Caco-2 (cell line): ENCODE measurements at places on chromosomes 3 and 15.

DNA sequence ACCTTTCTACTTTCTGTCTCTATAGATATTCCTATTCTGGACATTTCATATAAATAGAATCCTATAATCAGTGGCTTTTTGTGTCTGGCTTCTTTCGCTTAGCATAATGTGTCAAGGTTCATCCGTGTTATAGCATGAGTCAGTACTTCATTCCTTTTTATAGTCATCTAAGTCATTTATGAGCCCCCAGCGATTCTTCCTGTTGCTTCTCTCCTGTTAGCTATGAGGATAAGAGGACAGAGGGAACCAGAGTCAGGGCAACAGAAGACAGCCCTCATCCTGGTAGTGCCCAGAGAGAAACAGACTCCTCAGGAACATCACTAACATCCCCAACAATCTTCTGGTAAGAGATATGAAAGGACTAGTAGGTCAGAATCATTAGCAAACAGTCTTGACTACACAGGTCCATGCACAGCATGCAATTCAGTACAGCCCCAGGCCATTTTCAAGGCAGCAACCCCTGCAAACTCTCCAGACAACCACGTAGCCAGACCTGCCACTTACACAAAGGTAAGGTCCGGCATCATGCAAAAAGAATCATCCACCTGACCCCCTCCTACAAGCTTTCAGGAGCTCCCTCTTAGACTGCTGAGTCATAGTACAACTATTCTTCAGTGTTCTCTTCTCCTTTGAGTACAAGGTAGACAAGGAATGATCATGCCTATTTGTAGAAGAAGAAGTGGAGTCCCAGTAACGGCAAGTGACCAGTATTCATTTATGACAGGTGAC, 91.5 kb downstream of the MYLK start:
- no peak for DNase-seq

- no peak for DNase-seq
These were observed 25.6 kb upstream of the TEX9 start for GRCh38 chr15:56339594-56339993.

DNA sequence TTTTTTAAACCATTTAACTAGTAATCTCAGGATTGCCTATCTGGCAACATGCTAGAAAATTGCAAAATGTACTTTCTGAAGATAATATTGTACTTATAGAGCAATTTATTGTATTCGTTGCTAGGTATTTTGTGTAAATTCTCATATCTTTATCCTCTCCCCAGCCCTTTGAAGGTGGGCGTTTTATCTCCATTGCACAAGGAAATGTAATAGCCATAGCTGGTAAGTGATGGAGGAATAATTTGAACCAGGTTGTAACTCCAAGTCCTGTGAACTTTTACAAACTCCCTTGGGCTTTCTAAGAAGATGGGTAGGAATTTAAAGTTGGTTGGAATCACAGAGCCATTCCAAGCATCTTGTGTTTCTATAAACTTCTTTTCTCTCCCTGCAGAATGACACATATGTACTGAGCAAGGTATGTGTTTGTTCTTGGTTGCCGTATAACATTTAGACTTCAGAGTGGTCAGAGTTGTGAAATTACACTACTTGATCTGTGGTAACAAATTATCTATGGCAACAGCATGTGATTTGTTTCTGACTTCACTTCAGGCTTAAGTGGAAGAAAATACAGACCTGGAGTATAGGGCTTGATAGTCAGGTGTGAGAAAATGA, 170.9 kb downstream of the AKAP13 start:
- DNase-seq = no peak

- no peak for DNase-seq
These were observed 25.8 kb upstream of the TIMP4 start for GRCh38 chr3:12184541-12184940.

GRCh38 chr3:14725013-14725412, 50.1 kb downstream of the C3orf20 start:
- DNase-seq = no peak
